ENCODE measurements at places on chromosomes 1 and 21.

- DNase-seq = no peak
These were observed 60.0 kb downstream of the LRIG2 start for GRCh38 chr1:113133038-113133437.

DNA sequence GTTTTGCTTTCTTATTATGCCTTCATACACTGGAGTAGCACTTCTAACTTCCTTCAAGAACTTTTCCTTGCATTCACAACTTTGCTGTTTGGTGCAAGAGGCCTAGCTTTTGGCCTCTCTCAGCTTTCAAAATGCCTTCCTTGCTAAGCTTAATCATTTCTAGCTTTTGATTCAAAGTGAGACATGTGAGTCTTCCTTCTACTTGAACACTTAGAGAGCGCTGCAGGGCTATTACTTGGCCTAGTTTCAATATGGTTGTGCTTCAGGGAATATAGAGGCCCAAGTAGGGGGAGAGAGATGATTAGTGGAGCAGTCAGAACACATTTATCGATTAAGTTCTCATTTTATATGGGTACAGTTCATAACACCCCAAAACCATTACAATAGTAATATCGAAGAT lies 12.4 kb downstream of the ANGEL2 start:
- no peak for DNase-seq

GRCh38 chr1:178518894-178519293 lies 6.0 kb downstream of the TEX35 start:
- DNase-seq = no peak

DNA sequence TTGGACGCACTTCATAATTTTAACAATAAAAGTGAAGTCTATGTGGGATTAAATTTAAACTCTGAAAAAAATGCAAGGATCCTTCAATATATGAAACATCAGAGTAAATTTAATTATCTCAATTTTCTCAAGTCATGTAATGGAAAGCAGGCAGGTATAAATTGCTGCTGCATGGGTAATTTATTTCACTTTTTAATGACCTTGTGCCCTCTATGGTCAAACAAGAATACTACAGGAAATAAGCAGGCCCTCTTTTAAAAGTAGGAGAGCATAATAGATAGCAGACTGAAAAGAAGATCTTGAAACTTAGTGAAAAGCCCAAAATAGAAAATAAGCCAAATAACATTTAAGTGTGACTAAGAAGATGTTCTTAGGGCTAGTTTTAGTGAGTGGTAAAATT lies 22.9 kb downstream of the BCAS2 start:
- peak; percentile 14 for DNase-seq

- no peak for DNase-seq
These were observed 734 bp upstream of the C1orf210 start for GRCh38 chr1:43286115-43286514.

Data from CD8-positive, alpha-beta memory T cell (primary cell).